ENCODE measurements at places on chromosomes 5 and 9.

GRCh38 chr9:73863924-73864323 lies 633.2 kb upstream of the RORB start:
- DNase-seq: no peak

GRCh38 chr5:141787376-141787775 lies 90.8 kb downstream of the PCDH1 start:
- DNase-seq: no peak

DNA sequence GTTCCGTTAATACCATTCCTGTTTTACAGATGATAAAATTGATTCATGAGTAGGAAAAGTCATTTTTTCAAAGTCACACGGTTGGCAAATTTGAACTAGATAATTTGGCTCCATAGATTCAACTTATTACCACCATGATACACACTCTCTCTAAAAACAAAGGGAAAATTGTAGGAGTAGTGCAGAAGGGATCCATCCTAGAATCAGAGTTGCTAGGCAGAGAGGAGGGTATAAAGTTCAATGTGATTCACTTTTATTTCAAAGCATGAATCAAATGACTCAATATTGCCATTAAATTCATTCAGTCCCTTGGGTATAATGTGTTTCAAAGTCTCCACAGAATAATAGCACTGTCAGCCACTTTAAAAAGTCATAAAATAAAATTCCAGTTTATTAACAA lies 747.2 kb upstream of the ACO1 start:
- no peak for DNase-seq

DNA sequence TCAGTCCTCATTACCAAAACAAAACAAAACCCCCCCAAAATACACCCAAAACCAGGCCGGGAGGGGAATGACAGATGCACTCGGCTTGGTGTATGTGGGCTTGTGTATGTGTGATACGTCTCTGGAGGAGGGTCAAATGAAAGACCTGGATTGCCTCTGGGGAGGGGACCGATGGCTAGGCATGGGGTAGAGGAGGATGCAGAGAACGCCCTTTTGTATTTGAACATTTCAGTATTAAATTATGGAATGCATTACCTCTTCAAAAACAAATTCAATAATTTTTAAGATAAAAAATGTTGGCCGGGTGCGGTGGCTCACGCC lies 61.4 kb downstream of the LMX1B start:
- DNase-seq: no peak

GRCh38 chr9:130845254-130845653 lies 10.2 kb downstream of the ABL1 start:
- no peak for DNase-seq

DNA sequence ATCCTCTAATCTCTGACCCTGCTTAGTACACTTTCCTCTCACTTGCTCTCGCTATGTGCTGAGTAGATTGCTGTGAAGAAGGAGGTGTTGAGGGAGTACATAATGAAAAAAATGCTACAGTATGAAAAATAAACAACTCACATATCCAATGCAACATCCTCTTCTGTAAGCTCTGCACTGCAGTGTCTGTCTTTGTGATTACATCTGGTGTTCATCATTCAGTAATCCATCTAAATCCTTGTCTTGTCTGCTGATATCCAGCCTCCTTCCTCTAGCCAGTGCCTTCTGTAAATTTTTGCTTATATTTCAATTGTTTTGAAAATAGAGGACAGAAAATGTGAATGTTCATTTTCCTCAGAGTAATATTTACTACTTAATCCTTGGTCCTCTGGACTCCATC lies 57.4 kb upstream of the CDH12 start:
- DNase-seq: no peak

GRCh38 chr5:150092159-150092787 lies 5.9 kb upstream of the CSF1R start:
- no peak for DNase-seq

GRCh38 chr5:59777028-59777427 lies 116.5 kb downstream of the PDE4D start:
- DNase-seq: no peak

GRCh38 chr9:127778280-127779135 lies at the start of gene SH2D3C:
TSS of gene SH2D3C (minus strand) at chr9:127778666. CDS start at chr9:127778627, 39 bp downstream.
- no peak for DNase-seq

GRCh38 chr5:110115503-110115902 lies 425.8 kb downstream of the MAN2A1 start:
- DNase-seq: no peak

- DNase-seq: peak; percentile 55
These were observed 40.6 kb upstream of the ITGA2 start for GRCh38 chr5:52948418-52949076.

GRCh38 chr9:121353241-121354061 lies 16.6 kb downstream of the STOM start:
- no peak for DNase-seq

GRCh38 chr9:111412280-111412679 lies 71.9 kb downstream of the ECPAS start:
- DNase-seq: no peak

DNA sequence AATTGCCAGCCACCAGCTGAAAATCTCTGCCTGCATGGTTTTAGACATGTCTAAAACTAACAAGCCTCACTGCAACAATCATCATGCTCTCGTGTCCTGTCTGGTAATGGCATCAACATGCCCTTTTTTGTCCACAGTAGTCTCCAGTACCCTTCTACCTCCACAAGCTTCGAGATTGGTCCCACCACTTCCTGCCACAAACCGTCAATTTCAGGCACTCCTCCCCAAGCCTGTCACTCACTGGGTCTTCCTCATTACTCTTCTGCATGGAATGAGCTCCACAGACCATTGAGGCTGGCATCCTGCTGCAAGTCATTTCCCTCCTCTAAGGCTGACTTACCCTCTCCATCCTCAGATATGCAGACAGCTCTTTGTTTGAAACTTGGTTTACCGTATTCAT lies 9.0 kb downstream of the LPAR1 start:
- no peak for DNase-seq

- DNase-seq: no peak
These were observed 71.0 kb downstream of the BRINP1 start for GRCh38 chr9:119298076-119298853.

DNA sequence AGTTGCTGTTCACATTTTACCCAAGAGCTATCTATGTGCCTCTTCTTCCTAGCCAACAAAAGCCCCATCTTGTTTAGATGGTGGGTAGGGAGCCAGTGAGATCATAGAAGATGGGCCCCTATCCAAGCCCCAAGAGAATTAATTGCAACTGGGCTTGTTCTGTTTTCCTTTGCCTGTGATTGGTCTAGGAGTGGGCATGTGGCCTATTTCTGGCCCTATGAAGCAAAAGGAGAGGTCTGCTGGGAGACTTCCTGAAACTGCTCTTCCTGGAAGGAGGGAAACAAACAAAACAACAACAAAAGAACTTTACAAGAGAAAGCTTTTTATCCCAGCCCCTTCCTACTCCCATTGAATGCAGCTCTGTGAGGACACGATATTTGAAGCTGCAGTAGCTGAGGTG lies 32.5 kb upstream of the ALDOB start:
- no peak for DNase-seq

- DNase-seq: no peak
These were observed 8.0 kb upstream of the TNFSF15 start for GRCh38 chr9:114813717-114814418.

DNA sequence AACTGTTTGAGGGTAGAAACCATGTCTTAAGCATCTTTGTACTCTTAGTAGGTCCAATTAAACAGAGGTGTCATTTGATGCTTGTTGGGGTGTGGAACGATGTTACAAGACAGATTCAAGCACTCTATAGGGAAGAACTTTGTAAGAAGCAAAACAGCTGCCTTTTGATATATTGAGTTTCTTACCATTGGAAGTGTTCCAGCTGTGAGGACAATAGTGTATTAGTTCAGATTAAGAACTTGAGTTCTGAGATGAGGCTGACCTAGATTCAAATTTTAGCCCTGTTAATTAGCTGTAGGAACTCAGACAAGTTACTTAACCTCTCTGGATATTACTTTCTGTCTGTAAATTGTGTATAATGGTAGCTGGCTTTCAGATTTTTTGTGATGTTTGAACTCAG lies 19.6 kb upstream of the ZNF462 start:
- DNase-seq: no peak

- DNase-seq: no peak
These were observed 53.8 kb downstream of the ABHD17B start for GRCh38 chr9:71857159-71857558.

DNA sequence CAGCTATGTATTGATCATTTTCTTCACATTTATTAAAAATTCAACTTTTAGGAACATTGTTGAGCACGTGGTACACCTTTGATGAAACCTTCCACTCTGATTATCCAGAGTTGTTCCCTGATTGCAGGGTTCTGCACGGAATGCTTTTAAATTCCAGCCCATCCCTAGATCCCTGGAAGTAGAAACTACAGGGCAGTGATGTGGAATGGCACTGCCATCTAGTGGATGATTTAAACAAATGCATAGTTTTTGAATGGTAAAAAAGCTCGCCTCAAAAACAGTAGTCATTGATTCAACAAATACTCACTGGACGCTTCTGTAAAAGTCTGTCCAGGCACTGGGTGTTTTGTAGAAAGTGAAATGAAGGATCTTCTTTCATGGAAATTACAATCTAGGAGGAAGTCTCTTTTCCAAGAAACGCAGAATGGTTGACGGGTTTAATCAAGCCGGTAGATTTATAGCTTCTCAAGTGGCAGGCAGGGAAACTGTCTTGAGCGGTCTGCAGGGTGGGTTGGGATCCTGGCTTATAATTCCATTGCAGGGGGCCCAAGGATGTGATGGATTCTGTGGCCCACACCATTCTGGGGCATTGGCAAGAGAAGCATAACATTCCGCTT lies 118.4 kb downstream of the ARHGAP26 start:
- no peak for DNase-seq

DNA sequence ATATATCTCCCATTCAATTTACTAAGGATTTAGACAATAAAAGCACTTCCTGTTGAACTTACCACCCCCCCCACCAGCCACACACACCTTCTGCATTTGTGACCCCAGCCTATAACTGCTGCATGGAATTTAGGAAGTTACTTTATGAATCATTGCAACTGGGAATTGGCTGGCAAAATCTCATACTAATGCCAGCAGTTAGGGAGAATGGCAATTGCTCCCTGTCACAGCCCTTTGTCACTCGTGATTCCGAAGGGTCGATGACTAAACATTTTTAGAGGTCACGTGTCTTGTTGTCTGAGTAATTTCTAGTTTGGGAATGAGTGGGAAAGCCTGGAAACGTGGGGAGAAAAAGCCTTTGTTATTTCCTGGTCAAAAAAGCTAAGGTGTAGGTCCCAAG lies 46.6 kb upstream of the PCA3 start:
- no peak for DNase-seq

DNA sequence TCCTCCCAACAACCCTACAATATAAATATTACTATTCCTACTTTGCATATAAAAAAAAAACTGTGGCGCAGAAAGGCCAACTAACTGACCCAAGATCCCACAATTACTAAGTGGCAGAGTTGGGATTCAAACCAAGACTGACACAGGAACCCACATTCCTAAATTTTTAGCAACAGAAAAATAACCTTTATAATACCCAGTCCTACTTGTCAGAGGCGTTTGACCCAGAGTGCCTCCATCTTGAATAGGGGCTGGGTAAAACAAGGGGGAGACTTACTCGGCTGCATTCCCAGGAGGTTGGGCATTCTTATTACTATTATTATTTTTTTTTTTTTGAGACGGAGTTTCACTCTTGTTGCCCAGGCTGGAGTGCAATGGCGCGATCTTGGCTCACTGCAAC lies 2.0 kb upstream of the SLC30A5 start:
- DNase-seq: no peak
